CD4-positive, alpha-beta T cell treated with Interleukin-17A for 4 hours (primary cell): ENCODE measurements at places on chromosomes 7 and 10.
A peak's percentile ranks its signal among the peaks of the same experiment; 100 is the strongest.

DNA sequence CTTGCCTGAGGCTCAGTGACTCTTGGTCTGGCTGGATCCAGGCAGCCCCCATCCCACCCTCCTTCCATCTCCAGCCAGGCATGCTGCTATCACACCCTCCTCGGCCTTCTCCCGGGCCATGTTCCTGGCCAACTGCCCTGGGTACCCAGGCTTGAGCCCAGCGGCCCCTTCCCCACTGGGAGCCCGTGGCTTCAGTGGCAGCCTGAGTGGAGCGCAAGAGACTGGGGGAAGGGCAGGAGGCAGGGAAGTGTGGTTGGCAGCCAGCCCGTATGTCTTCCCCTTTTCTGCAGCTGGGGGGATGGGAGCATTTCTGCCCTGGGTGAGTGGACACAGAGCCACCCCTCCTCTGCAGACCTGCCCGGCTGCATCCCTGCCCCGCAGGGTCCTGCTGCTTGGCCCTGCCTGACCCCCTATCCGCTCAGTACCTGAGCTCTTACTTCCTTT, 148.5 kb downstream of the ARHGAP22 start:
- DNase-seq = no peak

- DNase-seq = no peak
Measured at GRCh38 chr7:117675497-117676435, 195.9 kb downstream of the CFTR start.

- no peak for DNase-seq
Measured at GRCh38 chr10:48771234-48771633, 86.6 kb downstream of the WDFY4 start.

DNA sequence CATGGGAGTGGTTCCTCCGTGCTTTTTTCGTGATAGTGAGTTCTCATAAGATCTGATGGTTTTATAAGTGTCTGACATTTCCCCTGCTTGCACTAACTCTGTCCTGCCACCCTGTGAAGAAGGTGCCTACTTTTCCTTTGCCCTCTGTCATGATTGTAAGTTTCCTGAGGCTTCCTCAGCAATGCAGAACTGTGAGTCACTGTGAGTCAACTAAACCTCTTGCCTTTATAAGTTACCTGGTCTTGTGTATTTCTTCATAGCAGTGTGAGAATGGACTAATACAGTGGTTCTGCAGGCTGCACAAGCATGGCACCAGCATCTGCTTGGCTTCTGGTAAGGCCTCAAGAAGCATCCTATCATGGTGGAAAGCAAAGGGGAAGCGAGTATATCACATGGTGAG, 1144.6 kb downstream of the SORCS3 start:
- no peak for DNase-seq

GRCh38 chr10:27569946-27570345, 65.8 kb downstream of the RAB18 start:
- DNase-seq = no peak

- no peak for DNase-seq
Measured at GRCh38 chr10:128028508-128029289, 97.5 kb downstream of the MKI67 start.

- DNase-seq = no peak
Measured at GRCh38 chr7:128135159-128135514, 103.9 kb upstream of the LRRC4 start.

DNA sequence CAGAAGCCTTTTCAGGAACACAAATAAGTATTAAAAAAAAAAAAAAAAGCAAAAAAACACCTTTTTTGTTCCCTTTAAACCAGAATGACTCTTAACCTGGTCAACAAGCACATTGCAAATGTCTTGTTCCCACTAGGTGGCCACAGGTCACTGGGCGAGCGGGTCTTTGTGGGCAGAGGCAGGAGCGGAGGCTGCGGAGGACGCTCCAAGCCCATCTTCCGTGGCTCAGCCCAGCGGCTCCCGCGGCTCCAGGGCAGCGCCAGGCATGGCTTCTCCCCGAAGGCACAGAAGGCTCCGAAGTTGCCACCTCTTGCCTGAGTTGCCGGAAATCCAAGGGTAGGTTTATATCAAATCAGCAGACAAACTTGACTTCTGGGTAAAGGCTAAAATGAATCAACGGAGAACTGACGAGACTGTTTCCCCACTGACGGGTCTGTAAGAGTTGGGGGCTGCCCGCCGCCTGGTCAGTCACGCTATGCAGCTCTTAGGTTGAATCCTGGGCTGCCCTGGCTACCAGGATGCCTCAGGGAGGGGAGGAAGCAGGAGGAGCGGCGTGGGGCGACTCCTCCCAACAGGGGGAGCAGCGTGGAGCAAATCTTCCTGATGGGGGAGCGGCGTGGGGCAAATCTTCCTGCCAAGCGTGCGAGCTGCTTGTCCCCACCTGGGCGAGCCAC, 144.5 kb downstream of the PTPRN2 start:
- DNase-seq = no peak

DNA sequence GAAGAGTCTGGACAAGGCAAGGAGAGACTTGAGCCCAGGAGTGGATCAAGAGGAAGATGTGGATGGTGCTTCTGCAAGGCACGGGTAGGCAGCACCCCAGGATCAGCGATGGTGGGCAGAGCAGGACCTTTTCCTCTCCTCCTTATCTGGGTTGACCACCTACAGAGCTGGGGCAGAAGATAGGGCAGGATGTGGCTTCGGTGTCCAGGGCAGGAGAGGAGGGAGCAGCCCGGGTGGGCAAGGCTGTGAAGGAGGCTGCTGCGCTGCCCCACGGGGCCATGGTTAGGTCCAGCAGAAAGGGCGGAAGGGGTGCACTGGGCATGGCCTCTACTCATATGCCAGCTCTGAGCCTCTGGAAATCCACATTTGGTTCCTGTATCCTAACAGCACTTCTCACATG, 20.0 kb upstream of the PARP12 start:
- DNase-seq = no peak

- DNase-seq = peak; percentile 21
Measured at GRCh38 chr7:19051767-19052375, 65.6 kb downstream of the TWIST1 start.

DNA sequence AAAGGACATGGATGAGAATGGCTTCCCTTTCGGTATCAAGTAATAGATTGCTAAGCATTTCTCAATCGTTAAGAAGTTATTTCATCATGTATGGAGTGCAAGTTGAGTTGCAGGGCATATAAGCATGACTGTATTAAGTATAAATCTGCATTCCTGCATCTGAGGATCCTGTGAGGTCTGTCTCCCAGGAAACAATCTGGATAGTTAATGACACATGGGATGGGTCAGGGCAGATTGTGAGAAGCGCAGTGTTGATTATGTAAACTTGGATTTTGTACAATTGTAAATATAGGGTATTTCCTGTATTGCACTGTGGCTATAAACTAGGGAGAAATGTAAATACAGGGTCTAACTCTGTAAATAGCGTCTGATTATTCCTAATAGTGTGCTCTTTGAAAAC, 102.6 kb downstream of the PLXDC2 start:
- no peak for DNase-seq

- DNase-seq = no peak
Measured at GRCh38 chr7:37999673-38000072, 79.2 kb downstream of the EPDR1 start.

DNA sequence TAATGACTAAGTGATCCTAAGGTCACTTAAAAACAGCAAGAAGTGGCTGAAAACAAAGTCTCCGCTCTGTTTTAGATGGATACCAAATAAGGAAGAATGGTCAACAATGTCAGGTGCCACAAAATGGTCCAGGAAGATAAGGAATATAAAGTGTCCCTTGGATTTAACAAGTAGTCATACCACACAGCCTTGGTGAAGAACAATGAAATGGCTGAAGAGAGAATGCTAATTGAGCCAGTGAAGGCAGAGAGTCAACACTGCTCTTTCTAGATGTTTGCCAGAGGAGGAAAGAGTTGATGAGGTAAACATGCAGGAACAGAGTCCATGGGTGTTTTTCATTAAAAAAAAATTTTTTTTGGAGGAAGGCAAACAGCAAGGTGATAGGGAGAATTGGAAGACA, 2.1 kb upstream of the CASD1 start:
- DNase-seq = no peak

DNA sequence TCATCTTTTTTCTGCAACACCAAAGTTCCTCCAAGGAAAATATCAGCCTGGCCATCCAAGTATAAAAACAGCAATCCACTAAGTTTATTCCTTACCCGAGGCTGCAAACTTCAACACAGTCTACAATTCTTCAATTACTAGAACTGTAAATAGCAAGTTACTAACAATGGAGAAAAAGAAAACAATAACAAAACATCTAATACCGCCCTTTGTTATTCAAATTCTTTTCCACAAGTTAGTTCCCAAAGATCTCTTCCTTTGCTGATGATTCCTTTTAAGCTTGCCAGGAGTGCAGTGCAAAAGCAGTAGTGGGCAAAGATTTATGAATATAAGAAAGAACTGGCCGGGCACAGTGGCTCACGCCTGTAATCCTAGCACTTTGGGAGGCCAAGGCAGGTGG, 86.2 kb downstream of the CUL2 start:
- DNase-seq = no peak

GRCh38 chr7:102028206-102028826, 210.9 kb downstream of the CUX1 start:
- peak; percentile 14 for DNase-seq

- DNase-seq = no peak
Measured at GRCh38 chr7:115352375-115352774, 430.5 kb downstream of the MDFIC start.

DNA sequence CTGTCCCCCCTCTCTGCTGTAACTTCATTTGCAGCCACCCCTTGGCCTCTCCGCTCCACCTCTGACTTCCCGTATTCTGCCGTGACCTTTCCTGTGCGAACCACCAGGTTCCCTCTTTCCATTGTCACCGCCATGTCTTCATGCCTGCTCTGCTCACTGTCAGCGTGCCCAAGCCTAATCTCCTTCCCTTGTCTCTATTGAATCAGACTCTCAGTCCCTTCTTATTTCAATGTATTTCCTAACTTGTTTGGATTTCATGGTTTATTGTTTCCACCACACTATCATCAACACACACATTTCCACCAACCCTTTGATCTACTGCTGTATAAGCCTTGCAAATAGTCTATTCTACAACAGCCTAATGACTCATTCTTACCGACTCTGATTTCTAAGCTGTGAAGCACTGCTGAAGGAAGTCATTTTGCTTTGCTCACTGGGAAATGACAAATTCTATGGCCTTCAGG, 30.0 kb upstream of the INHBA start:
- DNase-seq = no peak

DNA sequence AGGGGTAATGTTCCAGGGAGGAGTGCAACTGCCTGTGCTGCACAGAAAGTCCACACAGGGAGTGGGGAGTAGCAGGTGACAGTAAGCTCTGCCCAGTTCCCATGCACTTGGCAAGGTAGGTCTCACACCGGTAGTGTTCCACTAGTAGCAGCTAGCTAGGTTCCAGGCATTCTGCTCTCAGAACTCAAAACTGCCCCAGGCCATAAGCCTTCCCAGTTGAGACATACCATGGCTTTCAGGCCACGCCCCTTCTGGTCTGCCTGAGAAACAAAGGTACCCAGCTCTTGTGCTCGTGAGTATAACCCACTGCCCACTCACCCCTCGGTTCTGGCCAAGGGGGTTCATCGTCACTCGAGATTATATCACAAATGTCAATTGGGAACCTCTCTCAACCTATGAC, 12.6 kb downstream of the CASP7 start:
- DNase-seq = no peak

- DNase-seq = no peak
Measured at GRCh38 chr7:49564379-49564714, 209.1 kb upstream of the VWC2 start.

- DNase-seq = no peak
Measured at GRCh38 chr10:74674927-74675326, 151.5 kb upstream of the KAT6B start.

GRCh38 chr7:20217193-20217948, at the start of gene MACC1:
Gene MACC1 (minus strand): TSS chr7:20217384. CDS start chr7:20161862, 55,522 bp downstream.
- peak; percentile 18 for DNase-seq

- DNase-seq = no peak
Measured at GRCh38 chr7:157547611-157548010, 210.8 kb downstream of the DNAJB6 start.

DNA sequence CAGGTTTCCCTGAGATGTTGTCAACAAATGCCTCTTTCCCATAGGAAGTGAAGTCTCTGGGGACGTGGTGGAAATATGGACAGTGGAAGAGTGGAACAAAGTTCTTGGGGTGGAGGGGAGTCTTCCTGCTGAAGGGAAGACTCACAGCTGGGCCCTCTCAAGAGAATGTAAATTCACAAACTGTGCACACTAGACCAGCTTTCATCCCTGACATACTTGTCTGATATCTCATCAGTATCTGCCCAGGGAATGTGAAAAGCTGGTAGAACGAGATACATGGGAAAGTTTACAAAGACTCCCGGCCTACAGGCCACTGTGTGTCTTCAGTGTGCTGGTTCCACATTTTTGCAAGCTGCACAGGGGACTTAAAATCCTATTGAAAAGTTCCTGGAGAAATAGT, 16.7 kb upstream of the CCDC3 start:
- DNase-seq = no peak

- no peak for DNase-seq
Measured at GRCh38 chr7:115096262-115096661, 174.4 kb downstream of the MDFIC start.

- DNase-seq = no peak
Measured at GRCh38 chr7:131250331-131250730, 77.3 kb upstream of the MKLN1 start.

GRCh38 chr10:102670065-102670670, 25.9 kb downstream of the TRIM8 start:
- DNase-seq = no peak

GRCh38 chr7:124390301-124390700, 357.4 kb upstream of the TMEM229A start:
- DNase-seq = no peak

DNA sequence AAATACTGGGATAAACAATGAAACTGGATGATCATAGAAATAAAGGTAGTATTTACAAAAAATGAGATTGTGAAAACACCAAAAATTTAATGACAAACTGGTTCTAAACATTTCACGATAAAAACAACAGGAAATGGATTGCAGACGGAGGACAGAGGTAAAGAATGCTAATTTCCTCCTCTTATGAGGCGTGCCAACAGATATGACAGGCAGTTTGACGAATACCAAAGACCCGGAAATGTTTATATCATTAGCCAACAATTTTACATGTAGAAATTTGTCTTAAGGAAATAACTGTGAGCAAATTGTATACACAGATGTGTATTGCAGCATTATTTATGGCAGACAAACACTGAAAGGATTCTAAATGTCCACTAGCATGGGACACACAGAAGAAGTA, 162.0 kb upstream of the MGMT start:
- no peak for DNase-seq

- no peak for DNase-seq
Measured at GRCh38 chr7:117769085-117769484, 104.2 kb downstream of the CTTNBP2 start.

- no peak for DNase-seq
Measured at GRCh38 chr10:24695452-24695851, 28.2 kb downstream of the ARHGAP21 start.

DNA sequence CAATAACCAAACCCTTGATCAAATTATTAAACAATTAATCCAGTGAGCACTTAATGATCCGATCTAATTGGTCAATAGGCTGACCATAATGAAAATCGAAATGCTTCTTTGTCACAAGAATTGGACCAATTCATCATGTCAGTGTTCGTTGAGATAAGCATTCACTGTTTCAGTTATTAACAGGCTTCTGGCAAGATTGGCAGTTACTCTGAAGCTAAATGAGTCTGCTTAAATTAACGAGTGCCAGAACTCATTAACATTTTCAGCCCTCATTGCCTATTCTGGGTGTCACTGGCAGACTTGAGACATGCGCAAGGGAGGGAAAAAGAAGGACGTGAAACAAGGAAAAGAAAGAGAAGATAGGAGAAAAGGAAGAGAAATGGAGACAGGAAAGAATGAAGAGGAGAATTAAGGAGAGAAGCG, 30.7 kb upstream of the SLC26A3 start:
- no peak for DNase-seq
